ENCODE measurements at places on chromosomes 5 and 9.

- DNase-seq, result no peak
Observed at GRCh38 chr5:102682101-102682647, 72.9 kb upstream of the PAM start.

- no peak for DNase-seq
Observed at GRCh38 chr9:135329571-135330306, 149.8 kb upstream of the PPP1R26 start.

- no peak for DNase-seq
Observed at GRCh38 chr9:96769989-96770388, 7.9 kb downstream of the ZNF510 start.

DNA sequence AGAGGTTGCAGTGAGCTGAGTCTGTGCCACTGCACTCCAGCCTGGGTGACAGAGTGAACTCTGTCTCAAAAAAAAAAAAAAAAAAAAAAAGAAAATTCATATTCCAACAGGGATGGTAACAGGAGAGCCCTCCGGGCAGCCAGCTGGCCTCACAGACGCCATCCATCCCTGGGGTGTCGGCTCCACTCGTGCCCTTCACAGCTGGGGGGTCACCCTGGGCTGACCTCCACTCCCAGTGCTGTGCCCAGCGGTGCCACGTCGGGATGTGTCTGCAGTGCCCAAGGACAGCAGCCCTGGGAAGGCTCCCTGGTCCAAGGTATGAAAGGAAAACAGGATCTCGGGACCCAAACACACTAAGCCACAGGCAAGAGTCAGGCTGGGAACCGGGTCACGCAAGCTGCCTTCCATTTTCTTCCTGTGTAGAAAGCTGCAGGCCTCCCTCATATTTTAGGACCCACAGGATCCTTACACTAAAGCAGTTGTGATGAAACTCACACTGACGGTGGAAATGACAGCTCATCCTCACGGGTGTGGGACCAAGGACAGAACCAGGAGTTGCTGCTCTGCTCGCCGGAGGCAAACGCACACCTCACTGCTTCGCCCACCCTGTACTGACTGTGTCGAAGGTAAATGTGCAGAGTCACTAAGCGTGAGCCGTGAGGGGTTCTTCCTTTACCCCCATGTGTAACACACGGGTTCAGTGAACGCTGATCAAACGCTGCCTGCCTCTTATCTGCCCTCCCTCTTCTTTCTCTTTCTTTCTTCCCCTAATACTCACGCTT, 5.3 kb downstream of the SLC12A7 start:
- peak; percentile 25 for DNase-seq

DNA sequence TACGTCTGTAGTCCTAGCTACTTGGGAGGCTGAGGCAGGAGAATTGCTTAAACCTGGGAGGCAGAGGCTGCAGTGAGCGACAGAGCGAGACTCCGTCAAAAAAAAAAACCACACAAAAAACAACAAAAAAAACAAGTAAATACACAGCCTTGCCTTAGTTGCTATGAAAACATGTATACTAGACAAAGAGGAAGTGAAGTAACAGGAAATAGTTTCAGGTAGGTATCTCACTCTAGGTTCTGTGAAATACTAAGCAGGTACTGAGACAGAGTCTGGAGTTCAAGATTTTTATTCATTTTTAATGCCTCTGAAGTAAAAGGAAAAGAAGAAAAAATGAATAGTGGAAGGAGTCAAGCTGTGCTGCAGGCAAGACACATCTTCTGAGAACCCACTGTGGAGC, 687.9 kb upstream of the RGMB start:
- no peak for DNase-seq

- no peak for DNase-seq
Observed at GRCh38 chr5:169097374-169098326, 203.3 kb downstream of the SLIT3 start.

- DNase-seq, result no peak
Observed at GRCh38 chr5:172235132-172235780, 41.3 kb downstream of the EFCAB9 start.

DNA sequence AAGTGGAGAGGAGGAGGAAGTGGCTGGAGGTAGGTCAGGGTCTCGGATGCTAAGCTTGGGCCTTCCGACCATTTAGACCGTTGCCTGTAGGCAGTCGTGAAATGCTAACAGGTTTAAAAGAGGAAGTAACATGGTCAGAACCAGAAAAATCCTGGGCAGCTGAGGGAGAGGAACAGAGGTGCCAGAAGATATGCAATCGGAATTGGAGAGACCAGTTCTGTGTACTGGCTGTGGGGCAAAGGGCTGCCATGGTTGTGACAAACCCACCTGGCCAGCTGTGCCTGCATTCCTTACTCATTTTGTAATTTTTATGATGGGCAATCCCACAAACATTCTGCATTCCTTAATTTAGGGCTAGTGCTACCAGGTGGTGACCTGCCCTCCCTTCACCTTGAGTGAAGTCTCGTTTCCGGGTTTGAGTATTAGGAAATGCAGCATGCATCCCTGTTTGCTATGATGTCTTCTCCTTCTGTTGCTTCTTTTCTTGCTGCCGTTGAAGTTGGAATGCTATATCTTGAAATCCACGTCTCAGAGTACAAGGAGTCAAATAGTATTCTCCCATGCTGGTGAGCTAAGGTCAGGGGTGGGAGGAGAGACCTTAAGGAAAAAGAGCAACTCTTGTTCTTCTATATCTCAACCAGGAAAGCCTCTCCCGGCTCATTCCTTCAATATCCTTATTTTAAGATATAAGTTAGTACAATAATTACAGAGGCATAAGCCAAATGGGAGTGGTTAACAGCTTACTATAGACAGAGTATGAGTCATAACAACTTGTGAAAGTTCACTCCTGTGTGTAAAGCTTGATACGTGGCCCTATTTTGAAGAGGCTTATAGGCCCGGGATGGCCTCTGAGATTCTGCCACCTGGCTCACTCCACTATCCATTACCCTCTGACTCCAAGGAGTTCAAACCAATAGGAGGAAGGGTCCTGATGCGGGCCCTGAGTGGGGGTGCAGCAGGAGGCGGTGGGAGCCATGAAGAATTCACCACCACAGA, 37.0 kb downstream of the B4GALT1 start:
- DNase-seq, result peak; percentile 71

GRCh38 chr5:35617435-35618303, at the start of gene SPEF2:
SPEF2 (plus strand) TSS chr5:35617863; CDS start chr5:35617998, 135 bp downstream.
- DNase-seq, result peak; percentile 93

DNA sequence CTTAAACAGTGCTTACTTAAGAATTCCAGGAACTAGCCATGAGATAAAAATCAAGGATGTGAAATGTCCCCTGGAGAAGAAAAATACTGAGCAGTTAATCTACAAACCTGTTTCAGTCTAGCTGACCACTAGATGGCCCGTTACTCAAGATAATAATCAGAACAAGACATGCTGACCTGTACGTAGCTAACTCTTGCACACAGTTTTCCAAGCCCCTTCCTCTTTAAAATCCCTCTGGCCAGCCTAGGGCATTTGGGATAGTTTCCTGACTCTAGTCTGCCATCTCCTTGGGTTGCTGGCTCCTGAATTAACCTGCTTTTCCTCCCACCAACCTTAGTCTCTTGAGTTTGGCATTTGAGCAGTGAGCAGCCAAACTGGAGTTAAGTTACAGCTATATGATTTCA, 59.2 kb upstream of the TRAF1 start:
- peak; percentile 38 for DNase-seq

- DNase-seq, result peak; percentile 68
Observed at GRCh38 chr9:105064248-105065097, 136.5 kb upstream of the ABCA1 start.

DNA sequence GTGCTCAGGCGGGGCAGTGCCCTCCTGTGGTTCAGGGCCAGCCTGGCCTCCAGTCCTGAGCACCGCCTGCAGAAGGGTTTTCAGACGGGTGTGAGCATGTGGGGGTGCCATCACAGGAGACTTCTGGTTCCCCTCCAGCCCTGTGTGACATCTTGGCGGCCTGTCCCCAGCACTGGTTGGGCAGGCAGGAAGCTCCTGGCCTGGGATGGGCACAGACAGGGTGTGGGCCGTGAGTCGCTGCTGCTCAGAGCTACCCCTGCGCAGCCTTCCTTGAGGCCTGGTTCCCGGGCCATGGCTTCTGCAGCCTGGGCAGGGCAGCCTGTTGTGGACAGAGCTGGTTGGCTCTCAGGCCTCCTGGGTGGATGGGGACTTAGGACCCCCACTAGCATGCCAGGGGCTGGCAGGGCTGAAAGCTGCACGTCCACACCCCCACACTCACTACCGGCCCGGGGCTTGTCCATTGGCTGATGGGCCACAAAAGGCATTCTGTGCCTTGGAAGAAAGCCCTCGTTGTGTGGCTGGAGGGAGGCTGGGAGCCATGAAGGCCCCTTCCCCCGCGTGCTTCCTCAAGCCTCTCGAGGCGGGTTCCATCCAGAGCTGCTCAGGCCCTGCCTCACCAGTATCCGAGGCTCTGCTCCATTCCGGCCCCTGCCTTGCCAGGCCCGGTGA, 58.7 kb downstream of the RXRA start:
- no peak for DNase-seq

DNA sequence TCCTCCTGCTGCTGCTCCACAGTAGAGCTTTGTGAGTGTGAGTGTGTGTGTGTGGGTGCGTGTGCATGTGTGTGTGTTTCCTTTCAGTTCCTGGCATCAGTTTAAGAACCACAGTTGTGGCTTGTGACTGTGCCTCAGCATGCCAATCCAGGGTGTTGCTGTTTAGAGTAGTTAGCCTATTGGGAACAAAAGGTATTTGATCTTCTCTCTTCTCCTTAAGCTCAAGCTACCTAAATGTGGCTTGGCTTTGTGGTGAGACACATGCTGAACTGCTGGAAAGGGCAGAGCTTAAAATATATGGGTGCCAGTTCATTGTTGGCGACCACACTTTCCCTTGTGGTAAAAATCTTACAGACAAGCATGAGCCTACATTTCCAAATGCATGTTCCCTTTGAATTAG, 116.6 kb upstream of the BNC2 start:
- DNase-seq, result no peak

- no peak for DNase-seq
Observed at GRCh38 chr9:1050125-1050895, at the start of gene DMRT2. DMRT2 (plus strand) TSS chr9:1050357; CDS start chr9:1051614, 1,257 bp downstream.

- no peak for DNase-seq
Observed at GRCh38 chr9:120387257-120388002, 192.5 kb downstream of the CDK5RAP2 start.

- DNase-seq, result peak; percentile 31
Observed at GRCh38 chr9:137085920-137086530, 760 bp upstream of the MAN1B1 start.

DNA sequence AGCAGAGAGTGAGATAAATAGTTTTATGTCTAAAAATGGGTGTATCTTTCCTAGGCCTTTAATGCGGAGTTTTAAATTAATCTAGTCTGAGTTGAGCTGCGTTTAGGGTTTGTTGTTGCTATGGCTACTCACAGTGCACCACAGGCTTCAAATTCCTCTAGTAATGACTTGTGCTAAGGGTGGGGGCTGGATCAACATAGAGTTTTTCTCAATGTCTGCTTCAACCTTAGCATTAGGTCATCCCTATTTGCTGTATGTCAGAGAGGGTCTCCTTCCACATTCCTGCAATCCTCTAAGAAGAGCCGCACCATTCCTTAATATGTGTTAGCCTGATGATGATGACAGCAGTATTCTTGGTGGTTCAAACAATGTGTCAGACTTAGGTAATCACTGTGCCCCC, 465.6 kb upstream of the KIF2A start:
- DNase-seq, result no peak

GRCh38 chr5:125559296-125559695, 812.9 kb upstream of the ZNF608 start:
- DNase-seq, result no peak

DNA sequence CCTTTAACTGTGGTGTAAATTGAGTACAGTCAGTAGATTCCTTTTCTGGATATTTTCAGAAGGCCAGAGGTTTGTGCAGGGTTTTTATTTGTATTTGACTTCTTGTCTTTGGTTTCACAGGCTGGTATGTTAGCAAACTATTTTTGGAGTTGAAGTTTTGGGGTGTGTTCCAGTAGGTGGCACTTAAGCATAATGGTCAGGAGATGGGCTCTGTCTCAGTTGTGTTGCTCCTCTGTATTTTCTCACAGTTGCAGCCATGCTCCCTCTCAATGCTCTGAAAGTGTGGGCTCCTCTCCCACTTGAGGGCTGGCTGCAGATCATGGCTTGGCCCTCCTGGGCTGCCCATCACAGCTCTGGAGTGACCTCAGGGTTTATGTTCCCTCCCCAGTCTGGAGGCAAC, 267.0 kb upstream of the PCSK5 start:
- no peak for DNase-seq

DNA sequence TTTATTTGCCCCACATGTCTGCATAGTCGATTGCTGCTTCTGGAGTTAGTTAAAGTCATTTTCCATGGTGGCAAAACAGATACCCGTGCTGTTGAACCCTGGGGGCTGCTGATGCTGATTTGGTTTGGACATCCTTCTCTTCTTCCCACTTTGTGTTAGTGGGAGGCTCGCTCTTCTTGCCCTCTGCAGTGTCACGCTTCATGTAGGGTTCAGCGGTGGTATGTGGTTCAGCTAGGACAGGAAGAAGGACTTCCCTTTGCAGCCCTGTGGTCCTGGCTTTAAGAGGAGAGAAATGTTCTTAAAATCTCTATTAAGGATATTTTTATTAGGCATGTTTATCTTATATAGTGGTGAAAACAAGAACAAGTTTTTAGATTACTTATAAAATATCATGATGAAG, 36.2 kb downstream of the SLC36A1 start:
- DNase-seq, result peak; percentile 89

GRCh38 chr9:71774920-71775319, 6.6 kb upstream of the CEMIP2 start:
- DNase-seq, result no peak

- DNase-seq, result no peak
Observed at GRCh38 chr5:37103302-37103701, 145.9 kb downstream of the CPLANE1 start.

DNA sequence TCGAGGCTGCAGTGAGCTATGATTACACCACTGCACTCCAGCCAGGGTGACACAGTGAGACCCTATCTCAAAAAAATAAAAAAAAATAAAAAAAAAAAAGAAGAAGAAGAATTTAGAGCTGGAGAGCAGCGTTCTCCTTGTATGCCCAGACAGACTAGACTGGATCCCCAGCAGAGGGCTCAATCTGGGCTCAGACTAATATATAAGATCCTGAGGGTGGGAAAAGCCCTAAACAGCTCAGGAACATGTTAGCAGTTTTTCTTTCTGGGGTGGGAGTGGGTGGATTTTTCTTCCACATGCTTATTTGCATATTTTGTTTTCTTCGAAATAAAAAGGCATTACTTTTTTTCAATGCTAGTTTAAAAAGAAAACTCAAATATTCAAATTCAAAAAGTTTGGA, 904 bp upstream of the BSPRY start:
- no peak for DNase-seq

- peak; percentile 34 for DNase-seq
Observed at GRCh38 chr9:131478421-131478868, 24.3 kb upstream of the POMT1 start.

GRCh38 chr5:55668356-55668755, 43.8 kb downstream of the SLC38A9 start:
- DNase-seq, result no peak

- peak; percentile 47 for DNase-seq
Observed at GRCh38 chr9:120478208-120478607, 101.8 kb downstream of the CDK5RAP2 start.

DNA sequence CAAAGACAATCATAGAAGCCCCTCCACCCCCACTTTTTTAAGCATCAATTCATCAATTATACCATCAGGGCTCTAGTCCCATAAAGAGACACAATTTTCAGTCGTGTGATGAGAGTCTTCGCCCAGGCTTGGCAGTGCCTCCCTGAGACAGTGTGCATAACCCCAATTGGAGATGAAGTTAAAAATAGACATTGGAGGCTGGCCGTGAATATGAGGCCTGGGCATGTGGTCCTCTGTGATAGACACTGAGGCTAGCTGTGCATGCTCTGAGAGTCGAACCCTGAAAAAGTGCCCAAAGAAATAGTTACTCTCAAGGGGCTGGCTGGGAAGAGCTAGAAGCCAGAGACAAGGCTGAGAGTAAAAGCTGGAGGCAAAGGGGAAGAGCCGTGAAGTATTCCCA, 248.6 kb upstream of the NR4A3 start:
- no peak for DNase-seq

- DNase-seq, result no peak
Observed at GRCh38 chr5:132262882-132263547, 5.5 kb downstream of the PDLIM4 start.

Measured in HL-60 (cell line).